ENCODE measurements at places on chromosomes 4 and X. TPM values are rescaled to one million over a fixed set of nuclear protein-coding genes. Genes with fewer than 3 reads are reported as not detected.

Gene GABRG1
- 0.09 TPM for total RNA-seq

Gene AKAP14
- total RNA-seq = not detected

Gene SCD5
- total RNA-seq = 5.2 TPM

Gene CBLL2
- total RNA-seq = not detected
